Left colon (tissue), 2 donors: ENCODE measurements at places on chromosomes 7 and 10. TPM values are rescaled to one million over a fixed set of nuclear protein-coding genes. Genes with fewer than 3 reads are reported as not detected.

The SFRP5 gene
- total RNA-seq, result 1.2 TPM

The WEE2 gene
- not detected for total RNA-seq

GRCh38 chr7:157362729-157363128, 25.9 kb downstream of the DNAJB6 start:
- DNase-seq, result no peak

DNA sequence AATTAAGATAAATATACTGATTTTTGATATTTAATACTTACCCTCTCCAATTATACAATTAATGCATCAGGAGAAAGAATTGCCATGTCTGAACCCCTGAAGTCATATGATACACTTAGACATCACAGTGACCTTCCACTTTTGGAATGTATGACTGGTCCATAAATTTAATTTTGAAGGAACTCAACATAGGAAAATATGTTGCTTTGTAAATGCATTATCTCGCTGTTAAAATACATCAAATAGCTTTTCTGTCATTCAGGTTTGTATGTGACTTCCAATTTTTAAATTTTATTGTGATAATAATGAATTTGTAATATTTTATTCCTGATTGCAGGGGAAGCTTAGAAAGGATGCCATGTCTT, 631.9 kb upstream of the ANKRD30A start:
- no peak for DNase-seq

DNA sequence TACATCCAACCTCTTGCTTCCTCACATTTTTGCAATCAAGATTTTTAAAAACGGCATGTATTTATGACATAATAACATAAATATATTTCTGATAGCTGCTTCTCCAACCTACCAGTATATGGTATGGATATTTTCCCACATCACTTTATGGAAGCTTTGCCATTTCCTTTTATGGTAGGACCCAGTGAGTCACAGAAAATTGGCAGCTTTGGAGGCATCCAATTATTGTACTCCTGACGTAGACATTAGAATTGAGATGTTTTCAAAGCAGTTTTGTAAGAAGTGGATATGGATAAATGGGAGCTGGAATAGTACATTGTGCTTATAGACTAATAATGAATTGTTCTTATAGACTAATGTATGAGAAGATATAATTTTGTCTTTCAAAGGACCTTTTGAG, 23.8 kb upstream of the BICC1 start:
- DNase-seq, result no peak

DNA sequence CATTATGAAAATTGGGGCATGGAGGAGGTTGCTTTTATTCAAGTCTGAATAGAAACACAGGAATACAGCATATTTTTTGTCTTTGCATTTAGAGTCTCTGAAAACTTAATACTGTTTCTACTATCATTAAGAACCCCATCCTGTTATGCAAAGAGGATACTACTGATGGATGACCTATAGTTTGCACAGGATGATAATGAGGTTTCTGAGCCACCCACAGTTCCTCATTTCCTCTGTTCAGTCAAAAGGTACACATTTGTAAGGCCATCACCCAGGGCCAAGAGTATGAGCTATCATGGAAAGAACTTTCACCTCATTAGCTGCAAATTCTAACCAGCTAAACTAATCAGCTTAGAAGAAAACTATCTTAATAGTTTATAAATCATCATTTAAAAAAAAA, 213.0 kb upstream of the CHRM2 start:
- DNase-seq, result no peak

DNA sequence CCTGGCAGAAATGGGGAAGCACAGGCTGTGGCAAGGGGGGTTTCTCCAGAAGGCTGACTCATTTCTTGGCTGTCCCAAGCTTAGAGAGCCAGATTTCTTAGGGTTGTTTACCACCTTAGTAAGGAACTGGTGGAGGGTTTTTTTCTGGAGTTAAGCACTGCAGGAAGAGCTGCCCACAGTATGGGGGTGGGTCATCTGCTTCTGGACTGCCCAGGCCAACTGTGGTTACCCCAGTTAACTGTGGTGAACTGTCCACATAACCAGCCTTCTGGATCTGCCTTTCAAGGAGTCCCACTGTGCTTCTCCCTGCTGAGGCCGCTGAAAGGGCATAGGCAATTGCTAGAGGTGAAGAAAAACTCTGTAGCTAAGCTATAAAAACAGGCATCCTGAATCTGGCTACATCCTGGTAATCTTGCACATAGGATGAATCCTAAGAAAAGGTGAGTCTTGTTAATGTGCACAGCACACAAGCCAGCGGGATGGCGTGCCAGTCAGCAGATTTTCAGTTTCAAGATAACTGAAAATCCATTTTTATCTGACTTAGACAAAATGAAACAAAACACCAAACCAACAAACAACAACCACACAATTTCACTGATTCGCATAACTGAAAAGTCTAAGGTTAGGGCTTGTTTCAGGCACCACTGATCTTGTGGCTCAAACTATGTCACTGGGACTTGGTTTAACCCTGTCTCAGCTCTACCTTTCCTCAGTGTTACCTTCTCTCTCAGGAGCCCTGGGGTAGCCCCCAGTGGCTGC, 21.6 kb upstream of the TSPAN33 start:
- no peak for DNase-seq

DNA sequence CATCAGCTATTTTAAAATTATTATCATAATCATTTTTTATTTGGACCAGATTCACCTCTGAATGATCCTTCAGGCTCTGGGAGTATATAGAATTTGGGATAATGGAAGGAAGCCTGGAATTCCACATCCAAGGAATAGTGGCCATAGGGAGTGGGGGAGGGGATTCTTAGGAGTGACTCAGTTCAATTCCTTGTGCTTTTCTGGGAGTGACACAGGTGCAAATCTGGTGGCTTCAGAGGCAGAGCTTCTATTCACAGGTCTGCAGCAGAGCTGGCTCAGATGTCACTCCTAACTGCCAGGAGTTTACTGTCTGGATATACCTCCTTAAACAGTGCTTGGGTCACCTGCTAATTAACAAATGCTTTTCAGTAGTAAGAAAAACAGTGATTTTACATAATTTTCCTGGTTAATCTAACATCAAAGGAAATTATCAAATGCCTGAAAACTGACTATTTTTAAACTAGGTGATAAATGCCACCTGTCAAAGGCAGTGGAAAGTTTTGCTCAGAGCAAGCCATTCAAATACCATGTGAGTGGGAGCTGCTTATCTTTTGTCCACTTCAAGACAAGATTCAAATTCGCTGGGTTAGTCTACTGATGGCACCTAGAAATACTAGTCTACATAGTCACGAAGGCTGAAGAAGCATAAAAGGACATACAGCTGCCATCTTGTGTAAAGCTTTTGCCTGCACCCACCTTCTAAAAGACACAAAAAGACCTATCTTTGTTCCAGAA, 106.7 kb upstream of the LAMB4 start:
- DNase-seq, result no peak
